ENCODE measurements at places on chromosomes 4 and X. TPM values are rescaled to one million over a fixed set of nuclear protein-coding genes. Genes with fewer than 3 reads are reported as not detected.
A peak's percentile ranks its signal among the peaks of the same experiment; 100 is the strongest.

GRCh38 chr4:146245246-146245645 lies 30.9 kb downstream of the REELD1 start:
- ATAC-seq: no peak

The SPP1 gene
- total RNA-seq: 1.4 TPM

DNA sequence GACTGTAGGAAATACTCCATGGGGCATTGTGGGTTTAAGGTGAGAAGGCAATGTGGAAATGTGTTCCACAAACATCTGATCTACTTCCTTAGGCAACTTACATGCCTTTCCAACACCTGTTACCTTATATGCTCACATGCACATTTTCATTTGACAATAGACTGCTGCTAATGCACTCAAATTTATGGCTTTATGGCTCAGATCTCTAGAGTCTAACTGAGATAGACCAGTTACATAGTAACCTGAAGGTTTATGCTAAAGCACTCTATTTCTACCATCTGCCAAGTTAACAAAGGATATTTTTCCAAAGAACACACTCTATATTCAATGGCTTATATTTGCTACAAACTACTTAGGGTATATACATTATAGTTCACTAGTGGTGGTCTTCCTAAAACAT lies 969.0 kb downstream of the TECRL start:
- no peak for ATAC-seq

GRCh38 chr4:36638273-36638811 lies 356.9 kb downstream of the DTHD1 start:
- ATAC-seq: no peak

- no peak for ATAC-seq
Measured at GRCh38 chr4:187020676-187021075, 297.0 kb upstream of the FAT1 start.

DNA sequence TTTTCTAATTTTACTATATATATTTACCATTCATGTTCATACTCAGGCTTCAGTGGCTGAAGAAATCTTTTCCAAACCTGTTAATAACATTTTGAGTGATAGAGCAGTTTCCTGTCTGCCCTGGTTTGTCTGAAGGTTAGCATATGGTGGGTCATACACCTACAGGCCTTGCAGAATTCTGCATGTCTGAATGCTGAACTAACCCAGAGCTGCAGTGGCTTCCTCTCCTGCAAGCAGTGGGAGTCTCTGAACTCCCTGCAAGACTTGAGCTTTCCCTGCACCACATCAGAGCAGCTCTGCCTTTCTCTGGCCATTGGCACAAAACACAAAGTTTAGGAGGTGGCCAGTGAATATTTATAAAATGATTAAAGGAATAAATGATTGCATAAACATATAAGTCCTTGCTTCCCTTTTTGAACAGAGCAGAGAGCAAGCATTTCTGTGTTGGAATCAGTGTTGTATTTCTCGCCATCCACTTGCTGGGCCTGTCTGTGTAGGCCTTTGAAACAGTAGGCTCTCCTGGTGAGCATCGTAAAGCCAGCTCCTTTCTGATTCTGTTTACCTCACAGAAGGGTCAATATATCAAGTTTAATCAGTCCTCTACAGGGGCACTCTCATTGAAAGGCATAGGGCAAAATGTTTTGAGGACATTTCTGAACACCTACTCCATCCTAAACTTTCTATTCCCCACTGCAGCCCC lies 15.0 kb upstream of the UNC5C start:
- no peak for ATAC-seq

The OTC gene
- total RNA-seq: not detected

The RPS3A gene
- total RNA-seq: 1,878 TPM

- no peak for ATAC-seq
Measured at GRCh38 chrX:153526042-153526441, 8.6 kb downstream of the ATP2B3 start.

- peak; percentile 34 for ATAC-seq
Measured at GRCh38 chr4:184400375-184400870, 73.9 kb downstream of the IRF2 start.

The COX18 gene
- 11.0 TPM for total RNA-seq

DNA sequence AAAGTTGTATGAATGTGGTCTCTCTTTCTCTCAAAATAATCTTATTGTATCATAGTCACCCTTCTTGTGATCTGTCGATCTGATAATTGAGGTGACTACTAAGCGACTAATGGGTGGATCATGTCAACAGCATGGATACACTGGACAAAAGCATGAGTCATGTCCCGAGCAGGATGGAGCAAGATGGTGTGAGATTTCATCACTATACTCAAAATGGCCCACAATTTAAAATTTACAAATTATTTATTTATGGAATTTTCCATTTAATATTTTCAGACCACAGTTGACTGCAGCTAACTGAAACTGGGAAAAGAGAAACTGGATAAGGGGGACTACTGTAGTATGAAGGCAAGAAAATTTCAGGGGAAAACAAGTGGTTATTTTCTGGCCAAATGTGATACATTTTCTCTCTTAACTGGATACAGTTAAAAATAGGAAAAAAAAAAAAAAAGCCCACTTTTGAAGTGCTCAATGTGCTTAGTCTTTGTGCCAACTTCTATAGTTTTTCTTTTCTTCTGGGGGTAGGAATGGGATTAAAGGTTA lies 25.3 kb downstream of the FAM241A start:
- peak; percentile 88 for ATAC-seq

- ATAC-seq: no peak
Measured at GRCh38 chr4:136687118-136687517, 845.2 kb downstream of the PCDH18 start.

DNA sequence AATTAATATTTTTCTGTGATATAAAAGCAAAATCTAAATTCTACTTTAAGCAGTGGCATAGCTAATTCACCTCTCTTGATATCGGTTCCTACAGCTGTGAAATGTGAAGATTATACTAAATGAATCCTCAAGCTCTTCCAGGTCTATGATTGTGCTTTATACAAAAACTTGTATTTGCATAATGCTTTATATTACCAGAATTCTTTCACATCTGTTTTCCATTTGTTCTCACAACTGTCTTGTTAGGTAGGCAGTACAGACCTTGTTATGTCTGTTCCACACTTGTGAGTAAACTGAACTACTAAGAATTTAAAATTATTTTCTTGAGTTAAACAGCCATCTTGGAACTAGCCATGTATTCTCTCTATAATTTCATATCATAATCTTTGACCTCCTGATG lies 184.9 kb downstream of the RAPGEF2 start:
- ATAC-seq: no peak

DNA sequence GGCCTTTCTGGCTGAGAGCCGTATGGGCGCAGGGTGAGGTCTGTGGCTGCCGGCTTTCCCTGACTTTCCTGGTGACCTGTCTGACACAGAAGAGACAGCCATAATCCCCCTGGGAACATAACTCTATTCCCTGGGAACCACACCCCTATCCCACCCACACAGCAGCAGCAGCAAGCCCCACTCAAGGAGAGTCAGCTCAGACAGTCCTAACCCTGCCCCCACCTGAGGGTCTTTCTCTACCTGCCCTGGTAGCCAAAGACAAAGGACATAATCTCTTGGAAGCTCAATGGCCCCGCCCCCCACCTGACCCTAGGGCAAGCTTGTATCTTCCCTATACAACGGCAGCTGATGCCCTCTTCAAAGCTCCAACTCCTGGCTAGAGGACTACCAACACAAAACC lies 74.6 kb downstream of the PABPC4L start:
- no peak for ATAC-seq

DNA sequence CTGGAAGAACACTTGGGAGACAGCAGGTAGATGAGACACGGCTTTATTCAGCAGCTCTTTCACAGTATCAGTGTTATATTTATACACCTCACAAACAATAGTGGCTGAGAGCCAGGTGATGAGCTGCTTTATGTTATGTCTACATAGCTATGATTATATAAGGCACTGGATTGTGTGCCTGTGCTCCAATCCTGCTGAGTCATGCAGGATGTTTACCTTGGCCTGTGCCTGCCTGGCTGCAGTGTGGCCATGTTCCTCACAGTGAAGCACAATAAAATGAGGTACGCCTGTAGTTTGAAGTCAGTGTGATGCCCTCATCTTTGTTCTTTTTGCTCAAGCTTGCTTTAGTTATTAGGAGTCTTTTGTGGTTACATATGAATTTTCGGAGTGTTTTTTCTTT lies 31.3 kb downstream of the CXCL13 start:
- ATAC-seq: peak; percentile 97

- ATAC-seq: no peak
Measured at GRCh38 chr4:5266991-5267390, 215.7 kb downstream of the STK32B start.

The PPARGC1A gene
- 0.60 TPM for total RNA-seq

The CYP4V2 gene
- 3.8 TPM for total RNA-seq

DNA sequence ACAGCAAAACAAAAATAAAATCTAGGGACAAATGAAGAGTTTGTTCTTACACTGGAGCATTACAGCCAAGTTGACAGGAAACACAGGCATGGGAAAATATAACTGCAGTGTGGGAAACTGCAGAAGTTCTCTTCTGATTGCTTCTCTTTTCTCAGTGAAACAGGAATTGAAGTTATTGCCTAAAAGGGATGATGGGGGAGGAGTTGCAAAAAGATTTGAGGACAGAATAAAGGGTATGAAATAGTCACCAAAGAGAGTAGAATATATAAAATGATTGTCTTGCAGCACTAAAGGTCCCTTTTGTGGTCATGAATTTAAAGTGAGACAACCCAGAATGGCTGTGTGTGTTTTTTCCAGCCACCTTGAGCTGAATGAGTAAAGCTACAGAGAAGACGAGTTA lies 103.7 kb downstream of the JADE1 start:
- no peak for ATAC-seq

DNA sequence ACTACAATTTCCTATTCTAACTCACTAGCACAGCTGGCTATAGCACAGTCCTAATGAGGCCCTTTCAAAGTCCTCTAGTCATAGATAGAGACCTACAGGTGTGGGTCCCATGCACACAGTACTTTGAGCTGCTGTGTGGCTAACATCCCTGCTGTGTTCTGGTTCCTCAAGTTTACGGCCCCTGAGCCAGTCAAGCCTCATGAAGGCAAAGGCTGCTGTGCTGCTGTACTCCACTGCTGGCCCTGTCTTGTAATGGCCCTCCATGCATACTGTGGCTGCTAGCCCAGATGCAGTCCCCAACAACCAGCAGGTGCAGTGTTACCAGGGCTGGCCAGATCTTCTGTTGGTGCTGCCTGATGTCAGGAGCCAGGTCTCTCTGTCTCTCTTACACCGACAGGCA lies 23.4 kb upstream of the ENPEP start:
- no peak for ATAC-seq

DNA sequence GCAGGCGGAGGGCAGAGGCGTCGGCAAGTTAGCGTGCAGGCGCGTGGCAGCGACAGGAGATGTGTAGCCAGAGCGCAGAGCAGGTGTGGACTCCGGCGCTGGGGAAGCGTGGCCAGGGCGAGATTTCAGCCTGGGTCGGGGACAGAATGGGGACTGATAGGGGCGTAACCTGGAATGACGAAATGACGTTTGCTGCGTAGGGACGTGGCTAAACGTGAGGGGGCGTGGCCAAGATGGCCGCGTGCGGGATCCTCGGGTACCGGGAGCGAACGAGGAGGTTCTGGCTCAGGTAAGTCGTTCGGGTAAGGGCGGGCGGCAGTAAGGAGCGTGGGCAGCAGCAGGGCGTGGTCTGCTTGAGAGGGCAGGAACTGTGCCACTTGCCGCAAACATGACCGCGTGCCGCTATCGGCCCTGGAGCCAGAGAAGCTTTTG lies 10.9 kb upstream of the CLTRN start:
- ATAC-seq: peak; percentile 84

DNA sequence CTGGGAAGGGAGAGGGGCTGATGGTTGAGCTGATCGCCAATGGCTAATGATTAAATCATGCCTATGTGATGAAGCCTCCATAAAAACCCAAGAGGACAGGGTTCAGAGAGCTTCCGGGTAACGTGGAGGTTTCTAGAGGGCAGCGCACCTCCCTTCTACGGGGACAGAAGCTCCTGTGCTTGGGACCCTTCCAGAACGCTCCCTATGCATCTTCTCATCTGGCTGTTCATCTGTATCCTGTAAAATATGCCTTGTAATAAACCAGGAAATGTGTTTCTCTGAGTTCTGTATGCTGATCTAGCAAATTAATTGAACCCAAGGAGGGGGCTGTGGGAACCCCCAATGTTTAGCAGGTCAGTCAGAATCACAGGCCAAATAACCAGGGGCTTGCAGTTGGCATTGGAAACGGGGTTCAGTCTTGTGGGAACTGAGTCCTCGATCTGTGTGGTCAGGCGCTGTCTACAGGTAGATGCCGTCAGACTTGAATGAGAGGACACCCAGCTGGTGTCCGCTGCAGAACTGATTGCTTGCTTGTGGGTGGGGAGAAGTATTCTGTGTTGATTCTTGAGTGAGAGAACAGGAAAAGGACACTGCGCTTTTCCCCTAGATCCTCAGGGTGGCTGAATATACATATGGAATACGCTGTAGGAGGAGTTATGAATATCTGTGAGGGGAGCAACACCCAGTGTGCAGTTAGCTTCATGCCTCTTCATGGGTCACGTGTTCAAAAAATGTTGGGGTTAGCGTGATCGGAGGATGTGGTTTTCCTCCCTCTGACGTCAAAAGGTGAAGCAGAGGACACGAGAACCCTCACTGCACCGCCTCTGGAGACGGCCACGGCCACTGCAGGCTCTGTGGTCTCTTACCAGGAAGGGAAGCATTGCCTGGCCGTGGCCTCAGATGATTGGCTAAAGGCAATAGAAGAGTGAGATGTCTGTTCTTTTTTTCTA lies 29.2 kb downstream of the HTT-AS start:
- ATAC-seq: peak; percentile 8

- no peak for ATAC-seq
Measured at GRCh38 chr4:165709516-165709915, 163.5 kb upstream of the TLL1 start.

The NDP gene
- not detected for total RNA-seq

- no peak for ATAC-seq
Measured at GRCh38 chrX:39507034-39507433, 590.7 kb downstream of the BCOR start.

GRCh38 chr4:101885574-101885973 lies 95.0 kb downstream of the BANK1 start:
- peak; percentile 81 for ATAC-seq

GRCh38 chrX:49166914-49167739 lies 4.6 kb downstream of the MAGIX start:
- ATAC-seq: peak; percentile 69

GRCh38 chr4:30696191-30696590 lies 24.0 kb upstream of the PCDH7 start:
- ATAC-seq: no peak

GRCh38 chr4:6939761-6940743 lies 30.4 kb downstream of the TBC1D14 start:
- no peak for ATAC-seq

The ARHGAP36 gene
- not detected for total RNA-seq

DNA sequence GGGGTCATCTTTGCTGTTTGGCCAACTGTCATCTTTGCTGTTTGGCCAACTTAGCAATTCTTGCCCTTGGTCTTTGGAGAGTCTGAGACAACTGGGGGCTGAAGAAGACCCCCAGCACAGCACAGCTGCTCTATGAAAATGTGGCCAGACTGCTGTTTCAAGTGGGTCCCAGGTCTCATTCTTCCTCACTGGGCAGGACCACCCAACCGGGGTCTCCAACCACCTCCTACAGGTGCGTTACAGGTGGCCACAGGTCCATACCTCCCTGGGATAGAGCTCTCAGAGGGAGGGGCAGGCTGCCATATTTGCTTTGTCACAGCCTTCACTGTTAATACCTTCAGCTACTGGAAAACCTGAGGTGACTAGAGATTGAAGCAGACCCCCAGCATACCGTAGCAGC lies 82.1 kb upstream of the TCEAL2 start:
- no peak for ATAC-seq

- no peak for ATAC-seq
Measured at GRCh38 chr4:52196606-52197130, 145.6 kb downstream of the SPATA18 start.
